ENCODE measurements at places on chromosomes 7 and 10.

DNA sequence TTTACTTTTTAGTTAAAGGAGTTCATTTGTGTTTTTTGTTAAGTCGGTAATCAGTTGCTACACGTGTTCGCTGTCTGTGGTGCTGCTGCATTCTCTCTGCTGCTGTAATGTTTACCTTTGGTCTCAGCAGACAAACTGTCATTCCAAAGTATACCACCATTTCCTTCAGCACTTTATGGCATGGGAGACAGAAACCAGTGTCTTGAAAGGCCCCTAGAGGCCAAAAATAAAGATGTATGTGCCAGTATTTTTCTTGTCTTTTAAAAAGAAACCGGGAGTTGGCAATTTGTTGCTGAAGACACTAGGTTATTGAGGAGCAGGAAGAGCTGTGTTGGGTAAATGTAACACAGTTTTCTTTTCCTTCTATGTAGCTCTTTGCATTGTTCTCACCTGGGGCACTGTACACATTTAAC, 24.1 kb downstream of the ZNF92 start:
- DNase-seq = peak; percentile 4

- no peak for DNase-seq
Observed at GRCh38 chr10:118820326-118821116, 65.8 kb upstream of the CACUL1 start.

DNA sequence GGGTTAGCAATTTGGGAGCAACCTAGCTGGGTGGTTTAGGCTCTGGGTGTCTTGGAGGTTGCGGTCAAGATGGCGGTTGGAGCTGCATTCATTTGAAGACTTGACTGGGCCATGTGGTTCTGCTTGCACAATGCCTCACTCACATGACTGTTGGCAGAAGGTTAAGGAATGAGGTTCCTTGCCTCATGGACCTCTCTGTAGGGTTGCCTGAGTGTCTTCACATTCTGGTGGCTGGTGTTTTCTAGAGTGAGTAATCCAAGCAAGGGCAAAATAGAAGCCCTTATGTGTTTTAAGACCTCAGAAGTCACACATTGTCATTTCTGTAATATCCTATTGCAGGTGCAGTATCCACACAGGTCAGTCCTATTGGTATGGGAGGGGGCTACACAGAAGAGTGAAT, 52.0 kb downstream of the CDK14 start:
- DNase-seq = no peak

DNA sequence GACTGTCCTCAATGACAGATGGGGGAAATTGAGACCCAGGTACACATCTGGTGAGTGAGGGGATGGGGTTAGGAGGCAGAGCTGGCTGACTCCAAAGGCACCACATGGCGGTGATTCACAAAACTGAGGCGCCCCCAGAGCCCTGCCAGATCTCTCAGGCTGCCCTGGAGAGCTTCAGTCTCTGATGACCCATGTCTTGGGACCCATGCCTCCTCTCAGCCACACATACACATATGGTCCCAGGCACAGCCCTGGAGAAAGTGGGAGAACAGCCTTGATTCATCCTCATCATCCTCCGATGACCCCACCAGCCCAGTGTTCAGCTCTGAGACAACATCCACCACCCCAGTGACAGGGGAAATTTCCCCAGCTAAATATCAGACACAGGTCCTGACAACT, 426.0 kb downstream of the RPS24 start:
- DNase-seq = no peak

DNA sequence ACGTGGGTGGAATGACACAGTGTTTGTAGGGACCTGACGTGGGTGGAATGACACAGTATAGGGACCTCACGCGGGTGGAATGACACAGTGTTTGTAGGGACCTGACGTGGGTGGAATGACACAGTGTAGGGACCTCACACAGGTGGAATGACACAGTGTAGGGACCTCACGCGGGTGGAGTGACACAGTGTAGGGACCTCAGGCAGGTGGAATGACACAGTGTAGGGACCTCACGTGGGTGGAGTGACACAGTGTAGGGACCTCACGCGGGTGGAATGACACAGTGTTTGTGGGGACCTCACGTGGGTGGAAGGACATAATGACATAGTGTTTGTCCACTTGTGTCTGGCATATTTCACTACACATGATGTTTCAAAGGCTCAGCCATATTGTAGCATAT, 19.3 kb downstream of the PPP2R2D start:
- DNase-seq = no peak

- DNase-seq = no peak
Observed at GRCh38 chr7:17622451-17622850, 317.8 kb downstream of the SNX13 start.

DNA sequence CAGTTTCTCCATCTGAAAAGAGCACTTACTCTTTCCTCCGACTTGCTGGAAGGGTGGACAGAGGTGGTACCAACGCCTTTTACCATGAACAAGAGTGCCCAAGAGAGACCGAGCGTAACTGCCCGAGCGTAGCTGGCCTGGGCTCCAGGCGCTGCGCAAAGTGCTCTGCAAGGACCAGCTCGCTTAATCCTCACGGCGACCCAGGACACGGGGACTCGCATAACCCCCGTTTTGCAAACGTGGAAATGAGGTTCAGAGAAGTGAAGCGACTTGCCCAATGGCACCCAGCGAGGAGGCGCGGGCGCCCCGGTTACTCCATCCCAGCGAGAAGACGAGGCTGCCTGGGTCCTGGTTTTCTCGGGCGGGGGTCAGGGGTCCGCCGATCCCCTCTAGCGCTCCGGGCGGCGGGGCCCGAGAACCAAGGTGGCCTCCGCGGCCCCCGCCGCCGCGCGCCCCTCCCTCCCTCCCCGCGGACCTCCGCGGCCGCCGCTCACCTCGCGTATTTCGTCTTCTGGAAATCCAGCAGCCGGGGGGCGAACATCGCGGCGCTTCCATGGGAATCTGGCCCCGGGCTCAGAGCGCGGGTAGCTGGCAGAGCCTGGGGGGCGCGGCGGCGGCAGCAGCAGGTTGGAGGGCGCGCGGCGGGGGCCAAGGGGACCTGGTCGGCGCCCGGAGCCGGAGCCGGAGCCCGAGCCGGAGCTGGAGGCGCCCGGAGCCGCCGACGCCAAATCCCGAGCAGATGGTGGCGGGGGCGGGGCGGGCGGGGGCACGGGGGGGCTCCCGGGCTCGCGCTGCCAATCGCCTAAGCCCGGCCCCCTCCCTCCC, at the start of gene MMD2:
Gene MMD2 (minus strand): TSS at position 711 of the 825 bp plus-strand sequence. CDS start 170 bp downstream, at position 541.
- DNase-seq = no peak

DNA sequence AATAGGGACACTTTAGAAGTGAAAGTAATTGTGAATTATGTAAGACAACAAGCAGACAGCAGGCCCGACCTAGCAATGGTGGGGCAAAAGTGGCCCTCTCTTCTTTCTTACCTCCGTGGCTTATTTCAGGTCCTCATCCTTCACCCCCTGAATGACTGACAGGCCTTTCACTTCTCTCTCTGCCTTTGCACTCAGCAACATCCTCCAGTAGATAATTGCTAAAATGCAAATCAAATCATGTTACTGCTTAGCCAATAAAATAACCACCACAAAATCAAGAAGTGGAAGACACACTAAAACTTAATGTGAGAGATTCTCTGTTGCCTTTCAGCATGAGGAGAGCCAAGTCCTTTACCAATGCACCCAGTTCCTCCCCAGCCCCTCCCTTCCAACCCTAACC, 274.6 kb upstream of the ZNF32 start:
- no peak for DNase-seq

GRCh38 chr7:104923010-104923421, 91.0 kb upstream of the KMT2E start:
- DNase-seq = peak; percentile 55

DNA sequence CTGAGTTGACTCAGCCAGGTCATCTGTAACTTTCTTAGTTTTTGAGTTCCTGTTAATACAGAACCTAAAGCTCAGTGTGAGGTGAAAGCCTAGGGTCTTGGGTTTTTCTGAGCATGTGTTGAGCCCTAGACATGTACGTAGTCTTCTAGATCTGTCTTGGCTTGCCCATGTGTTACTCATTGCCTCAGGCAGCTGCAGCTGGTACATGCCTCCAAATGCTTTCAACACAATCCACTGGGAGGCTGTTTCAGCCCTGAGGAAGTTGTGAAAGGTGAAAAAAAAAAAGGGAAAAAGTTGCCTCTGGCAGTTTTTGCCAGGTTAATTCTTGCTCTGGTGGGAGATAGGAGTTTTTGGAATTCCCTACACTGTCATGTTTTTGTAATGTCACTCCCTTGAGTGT, 134.6 kb downstream of the RNF216 start:
- DNase-seq = no peak

DNA sequence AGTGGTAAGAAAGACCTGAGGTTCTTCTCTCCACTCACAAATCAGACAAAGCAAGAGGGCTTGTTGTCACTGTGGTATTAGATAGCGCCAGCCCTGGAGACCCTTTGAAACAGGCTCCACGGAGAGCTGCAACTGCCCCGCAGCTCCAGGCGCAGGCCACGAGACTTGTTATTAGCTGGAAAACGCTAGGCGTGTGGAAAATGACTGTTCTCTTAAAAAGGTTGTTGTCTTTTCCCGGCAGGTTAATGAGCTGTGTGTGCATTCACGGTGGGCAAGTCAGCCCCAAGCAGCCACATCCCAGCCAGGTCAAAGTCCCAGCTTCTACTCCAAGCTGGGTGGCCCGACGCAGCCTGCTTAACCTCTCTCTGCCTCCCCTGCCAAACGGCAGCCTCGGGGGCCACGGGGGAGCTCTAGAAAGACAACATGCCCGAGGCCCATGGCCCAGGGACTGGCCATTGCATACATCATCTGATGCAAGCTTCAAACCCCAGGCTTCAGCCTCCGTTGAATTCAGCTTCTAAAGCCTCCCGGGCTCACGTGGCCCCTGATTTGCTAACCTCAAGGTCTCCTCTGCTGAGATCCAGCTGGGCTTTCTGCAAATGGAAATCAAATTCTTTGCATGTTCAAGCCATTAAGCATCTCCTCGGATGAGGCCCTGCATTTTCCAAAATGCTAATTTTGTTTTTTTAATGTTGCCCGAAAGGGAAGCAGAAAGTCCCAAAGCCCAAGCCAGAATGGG, 61.3 kb upstream of the DNAAF5 start:
- no peak for DNase-seq
